ENCODE measurements at places on chromosomes 1 and 21.

- no peak for DNase-seq
Measured at GRCh38 chr21:46386734-46387088, 62.8 kb downstream of the PCNT start.

DNA sequence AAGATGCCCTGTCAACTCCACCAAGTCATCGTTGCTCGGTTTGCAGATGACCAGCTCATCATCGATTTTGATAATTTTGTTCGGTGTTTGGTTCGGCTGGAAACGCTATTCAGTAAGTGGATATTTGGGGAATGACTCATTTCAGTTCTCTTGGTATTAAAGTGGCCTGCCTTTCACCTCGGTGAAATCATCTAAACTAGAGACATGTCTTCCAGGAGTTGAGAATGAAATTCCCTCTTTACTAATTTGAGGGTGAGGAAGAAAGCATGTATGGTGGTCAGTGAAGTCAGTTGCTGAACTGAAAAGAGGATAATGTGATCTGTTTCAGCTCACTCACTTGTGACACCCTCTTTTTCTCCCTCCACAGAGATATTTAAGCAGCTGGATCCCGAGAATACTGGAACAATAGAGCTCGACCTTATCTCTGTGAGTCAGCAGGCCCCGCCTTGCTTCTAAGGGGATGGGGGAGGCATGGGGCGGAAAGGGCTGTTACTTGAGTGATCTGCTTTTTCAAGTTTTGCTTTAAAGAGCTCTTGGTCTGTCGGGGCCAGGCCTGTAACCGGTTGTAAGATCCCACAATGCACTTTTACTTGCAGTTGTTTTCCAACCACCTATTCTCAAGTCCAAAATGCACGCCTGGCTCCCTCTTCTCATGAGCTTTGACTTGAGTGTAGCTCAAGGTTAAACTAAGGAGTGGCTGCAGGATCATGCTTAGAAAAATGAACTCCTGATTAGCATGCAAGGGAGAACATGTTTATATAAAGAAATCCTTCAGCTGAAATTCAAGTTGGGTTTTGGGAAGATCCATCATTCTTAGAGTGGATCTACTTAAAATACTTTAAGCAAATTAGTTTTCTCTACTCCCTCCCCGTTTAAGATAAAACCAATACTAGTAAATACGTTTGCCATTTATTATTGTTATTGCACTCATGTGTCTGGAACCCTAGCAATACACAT, 59.8 kb downstream of the CAPN2 start:
- DNase-seq = no peak

DNA sequence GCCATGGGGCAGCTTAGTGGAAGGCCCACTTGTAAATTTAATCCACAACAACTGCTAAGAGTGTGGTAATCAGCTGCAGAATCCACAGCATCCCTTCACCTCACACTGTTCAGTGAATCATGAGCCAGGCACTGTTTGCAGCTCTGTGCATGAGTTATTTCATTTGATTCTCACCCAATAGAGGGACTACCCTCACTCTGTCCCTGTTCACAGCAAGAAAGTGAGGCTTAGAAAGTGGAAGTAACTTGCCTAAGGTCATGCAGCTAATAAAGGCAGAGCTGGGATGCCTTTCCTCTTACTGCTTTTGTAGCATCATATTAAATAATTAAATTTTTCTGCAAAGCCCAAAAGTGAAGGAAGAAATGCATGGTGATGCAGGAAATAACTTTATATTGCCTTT, 346.5 kb upstream of the PLD5 start:
- DNase-seq = no peak

DNA sequence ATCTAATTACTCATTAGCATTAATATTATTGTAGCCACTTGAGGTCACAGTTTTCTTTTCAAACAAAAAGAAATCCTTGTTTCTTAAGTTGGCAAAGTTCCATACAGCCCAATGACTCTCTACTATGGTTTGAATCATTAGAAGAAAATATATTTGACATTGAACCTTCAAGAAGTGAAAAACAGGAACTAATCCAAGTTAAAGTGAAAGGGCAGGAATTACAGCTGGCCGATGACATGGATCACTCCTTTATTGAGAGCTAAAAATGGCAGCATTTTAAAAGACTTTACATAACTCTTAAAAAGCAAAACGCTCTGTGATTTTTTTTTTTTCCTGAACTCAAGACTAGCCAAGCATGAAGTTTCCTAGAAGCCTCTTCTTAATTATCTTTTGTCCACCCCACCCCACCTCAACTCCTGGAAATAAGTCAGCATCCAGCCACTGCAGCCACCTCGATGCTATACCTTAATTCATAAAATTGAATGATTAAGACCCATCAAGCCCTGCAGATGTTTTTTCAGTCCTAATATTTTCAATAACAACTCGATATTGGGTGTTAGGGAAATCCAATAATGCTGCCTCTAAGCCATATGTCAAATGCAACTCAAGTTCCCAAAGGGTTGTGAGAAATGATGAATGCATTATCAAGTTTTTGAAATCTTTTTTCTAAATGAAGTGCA, 323.1 kb downstream of the HHIPL2 start:
- no peak for DNase-seq

GRCh38 chr1:181594553-181594952, 111.2 kb downstream of the CACNA1E start:
- no peak for DNase-seq

DNA sequence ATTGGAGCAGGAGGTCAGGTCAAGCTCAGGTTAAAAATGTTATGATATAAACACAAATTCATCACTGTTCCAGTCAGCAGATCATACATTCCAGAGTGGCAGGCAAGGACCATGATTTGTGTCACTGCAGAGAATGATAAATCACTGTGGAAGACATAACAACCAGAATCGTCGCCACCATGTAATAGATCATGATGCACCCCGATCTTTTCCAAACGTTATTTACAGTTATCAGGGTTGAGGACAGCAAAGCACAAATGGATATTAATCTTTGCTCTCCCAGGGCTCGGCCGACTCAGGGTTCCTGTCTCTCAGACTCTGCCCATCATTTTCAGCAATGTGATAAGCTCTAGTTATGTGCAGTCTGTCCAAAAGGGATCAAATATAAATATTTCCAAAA, 122.7 kb downstream of the ZBTB18 start:
- DNase-seq = no peak

DNA sequence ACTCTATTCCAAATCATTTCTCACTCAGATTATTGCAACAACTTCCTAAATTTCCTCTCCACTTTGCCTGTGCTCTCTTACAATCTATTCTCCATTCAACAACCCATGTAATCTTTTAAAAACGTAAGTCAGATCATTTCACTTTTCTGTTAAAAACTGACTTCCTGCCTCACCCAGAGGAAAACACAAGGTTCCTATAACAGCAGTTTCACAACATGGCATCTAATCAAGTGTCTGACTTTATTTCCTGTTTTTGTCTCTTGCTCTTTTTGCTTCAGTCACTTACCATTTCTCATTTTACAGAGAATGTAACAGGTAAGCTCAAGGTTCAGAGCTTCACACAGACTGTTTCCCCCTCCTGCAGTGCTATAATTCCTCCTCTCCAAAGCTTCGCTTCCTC, 560.7 kb downstream of the LRRIQ3 start:
- DNase-seq = no peak

All from DMS 273 treated with DMSO at 0.1 percent for 48 hours (cell line).